T-helper 2 cell treated with Interferon-gamma antibody and Interleukin-4, amounts not matched to agents 5 μg/mL and 100 μg/mL, for 36 hours (primary cell): ENCODE measurements at places on chromosomes 4 and X.

DNA sequence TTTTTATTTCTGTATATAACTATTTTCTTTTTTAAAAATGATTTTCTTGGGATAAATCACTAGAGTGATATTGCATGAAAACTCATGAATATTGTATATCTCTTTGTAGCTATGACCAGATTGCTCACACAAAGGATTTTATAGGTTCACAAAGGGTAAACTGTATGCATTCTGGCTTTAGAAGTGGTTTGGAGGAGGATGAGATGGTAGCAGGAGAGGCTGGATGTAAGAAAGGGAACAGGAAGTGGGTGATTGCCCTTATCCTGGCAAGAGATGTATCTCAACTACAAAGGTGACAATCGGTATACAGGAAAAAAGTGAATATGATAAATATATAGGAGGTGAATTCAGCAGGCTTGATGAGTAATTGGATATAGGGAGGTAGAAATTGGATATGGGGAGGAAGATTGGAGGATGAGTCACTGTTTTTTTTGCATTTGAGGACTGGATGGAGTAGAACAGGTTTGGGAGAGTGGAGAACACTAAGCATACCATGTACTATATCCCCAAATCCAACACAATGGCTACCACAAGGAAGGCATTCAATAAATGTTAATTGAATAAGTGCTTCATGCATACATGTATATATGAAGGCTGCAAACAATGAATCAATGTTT is 9.9 kb downstream of the FGG start:
- DNase-seq = no peak

DNA sequence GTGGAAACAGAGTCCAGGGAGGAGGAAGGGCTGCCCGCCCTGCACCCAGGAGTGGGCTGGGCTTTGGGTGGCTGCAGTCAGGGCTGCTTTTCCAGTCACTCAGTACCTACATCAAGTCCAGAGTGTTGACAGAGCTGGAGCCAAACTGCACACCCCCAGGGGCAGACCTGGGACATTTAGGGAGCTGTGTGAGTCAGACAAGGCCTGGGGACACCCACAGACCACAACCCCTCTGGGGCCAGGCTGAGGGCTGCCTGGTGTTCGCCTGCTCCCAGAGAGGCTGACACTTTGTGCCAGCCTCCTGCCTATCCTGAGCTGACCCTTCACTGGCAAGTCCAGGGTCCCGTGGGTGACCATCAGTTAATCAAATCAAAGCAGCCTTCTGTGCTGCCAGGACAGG is 240.0 kb downstream of the BCOR start:
- DNase-seq = peak; percentile 51

DNA sequence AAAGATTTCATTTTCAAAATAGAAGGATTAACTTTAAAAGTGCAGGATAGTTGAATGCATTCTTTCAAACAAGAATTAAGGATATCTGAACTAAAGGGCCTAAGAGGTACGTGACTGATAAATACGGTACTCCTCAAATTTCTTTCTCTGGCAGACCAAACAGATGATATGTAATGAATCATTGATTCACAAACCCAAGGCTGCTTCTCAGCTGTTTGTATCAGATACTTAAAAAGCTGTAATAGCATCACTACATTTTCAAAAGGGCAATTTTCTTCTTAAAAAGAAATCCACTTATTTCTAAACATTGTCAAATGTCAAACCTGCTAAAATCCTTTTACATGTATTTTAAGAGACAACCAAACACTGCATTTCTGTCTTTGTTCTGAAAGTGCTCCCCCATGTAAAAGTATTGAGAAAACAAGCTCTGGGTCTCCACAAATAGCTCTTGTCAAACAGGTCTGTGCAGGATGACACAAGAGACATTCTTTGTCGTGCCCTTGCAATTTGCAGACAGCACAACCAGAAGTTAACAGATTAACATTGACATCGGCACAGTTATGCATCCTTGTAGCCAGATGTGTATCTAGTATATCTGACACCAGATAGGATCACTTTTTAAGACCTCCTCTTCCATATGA is 82.0 kb downstream of the MANBA start:
- DNase-seq = no peak

- no peak for DNase-seq
These were observed 6.2 kb downstream of the MYL5 start for GRCh38 chr4:680551-680927.

DNA sequence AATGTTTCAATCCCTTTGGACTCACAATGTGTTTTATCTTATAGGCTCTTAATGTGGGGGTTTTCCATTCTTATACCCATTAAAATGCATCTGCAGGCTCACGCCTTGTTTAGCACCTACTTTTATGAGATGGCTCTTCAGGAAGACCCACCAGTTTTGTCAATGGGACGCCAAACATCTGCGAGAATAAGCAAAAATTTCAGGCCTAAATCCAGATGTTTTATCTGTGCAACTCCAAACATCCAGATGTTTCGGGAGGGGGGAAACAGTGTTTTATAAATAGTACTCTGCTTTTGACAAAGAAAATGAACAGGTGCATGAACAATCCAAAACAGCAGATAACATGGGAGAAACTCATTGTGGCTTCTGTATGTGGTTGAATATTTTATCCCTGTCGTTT is 342.8 kb downstream of the DHX15 start:
- DNase-seq = no peak
